ENCODE measurements at places on chromosomes 6 and 20. TPM values are rescaled to one million over a fixed set of nuclear protein-coding genes. Genes with fewer than 3 reads are reported as not detected.

GPX5 gene
- total RNA-seq, result not detected

ZBP1 gene
- not detected for total RNA-seq

VIP gene
- not detected for total RNA-seq

SLC22A2 gene
- total RNA-seq, result not detected

LY6G6D gene
- not detected for total RNA-seq

AKAP12 gene
- total RNA-seq, result 240 TPM

C4A gene
- total RNA-seq, result 9.3 TPM

TXNDC5 gene
- total RNA-seq, result 25.3 TPM

Measured in glutamatergic neuron (in vitro differentiated cells).